ENCODE measurements at places on chromosomes 12 and 14.

GRCh38 chr12:90808568-90808967 lies 146.4 kb downstream of the CCER1 start:
- DNase-seq = no peak

DNA sequence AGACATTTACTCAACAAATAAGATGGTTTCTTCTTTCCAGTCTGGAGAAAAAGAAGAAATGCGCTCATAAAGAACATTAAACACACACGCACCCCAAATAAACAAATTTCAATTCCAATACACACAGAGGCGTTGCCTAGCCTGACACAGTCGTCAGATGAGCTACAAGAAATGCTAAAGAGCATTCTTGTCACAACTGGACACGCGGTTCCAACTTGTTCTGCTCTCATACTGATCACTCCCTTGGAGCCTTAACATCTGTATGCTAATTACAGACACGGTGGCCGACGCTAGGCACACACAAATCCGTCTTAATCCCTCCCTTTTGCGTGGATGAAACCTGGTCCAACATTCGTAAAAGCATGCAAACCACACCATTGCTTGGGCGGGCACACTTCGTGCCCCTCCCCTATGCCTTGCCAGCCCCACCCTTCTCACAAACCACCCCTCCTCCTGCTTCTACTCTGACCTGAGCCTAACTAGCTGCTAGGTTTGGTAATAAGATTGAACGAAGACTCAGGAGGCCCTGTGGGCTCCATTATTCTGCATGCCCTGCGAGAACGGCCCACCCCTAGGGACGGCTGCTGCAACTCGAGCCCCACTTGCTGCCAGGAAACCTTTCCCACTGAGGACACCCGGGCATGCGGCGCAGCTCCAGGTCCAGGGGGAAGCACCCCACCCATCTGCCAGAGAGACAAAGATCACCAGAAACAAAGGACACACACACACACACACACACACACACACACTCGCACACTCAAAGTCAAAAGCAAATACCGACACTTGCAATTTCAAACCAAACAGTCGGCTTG lies 1.2 kb downstream of the KCNK10 start:
- DNase-seq = no peak

DNA sequence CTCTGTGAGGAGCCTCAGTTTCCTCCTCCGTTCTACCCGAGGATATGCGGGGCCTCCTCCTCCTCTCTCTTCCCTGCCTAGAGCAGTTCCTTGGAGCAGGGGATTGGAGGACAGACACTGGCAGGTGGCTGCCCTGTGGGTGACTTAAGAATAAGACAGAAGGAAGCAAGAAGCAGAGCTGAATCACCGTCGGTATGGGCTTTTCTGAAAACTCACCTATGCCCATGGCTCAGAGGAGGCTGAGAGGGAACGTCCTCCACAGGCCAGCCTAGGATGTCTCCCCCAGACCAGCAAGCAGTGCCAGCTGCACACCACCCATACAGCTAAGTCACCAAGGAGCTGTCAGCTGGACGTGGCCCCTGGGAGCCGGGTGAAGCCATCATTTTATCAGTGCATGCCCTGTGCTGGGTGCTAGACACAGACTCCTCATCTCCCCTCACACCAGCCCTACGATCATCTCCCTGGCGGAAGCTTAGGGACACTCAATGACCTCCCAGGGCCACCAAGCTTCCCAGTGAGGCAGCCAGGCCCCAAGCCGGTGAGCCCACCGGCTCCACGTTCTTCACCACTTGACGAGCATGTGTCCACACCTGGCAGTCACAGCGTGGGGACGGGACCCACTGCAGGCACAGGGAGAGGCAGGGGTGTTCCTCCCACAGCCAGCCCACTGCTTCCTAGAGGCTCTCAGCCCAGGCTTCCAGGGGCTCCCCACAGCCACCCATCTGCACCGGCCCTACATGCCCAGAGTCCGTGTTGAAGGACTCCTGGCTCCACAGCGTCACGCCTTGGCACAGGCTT lies 21.4 kb downstream of the ITPK1 start:
- no peak for DNase-seq

DNA sequence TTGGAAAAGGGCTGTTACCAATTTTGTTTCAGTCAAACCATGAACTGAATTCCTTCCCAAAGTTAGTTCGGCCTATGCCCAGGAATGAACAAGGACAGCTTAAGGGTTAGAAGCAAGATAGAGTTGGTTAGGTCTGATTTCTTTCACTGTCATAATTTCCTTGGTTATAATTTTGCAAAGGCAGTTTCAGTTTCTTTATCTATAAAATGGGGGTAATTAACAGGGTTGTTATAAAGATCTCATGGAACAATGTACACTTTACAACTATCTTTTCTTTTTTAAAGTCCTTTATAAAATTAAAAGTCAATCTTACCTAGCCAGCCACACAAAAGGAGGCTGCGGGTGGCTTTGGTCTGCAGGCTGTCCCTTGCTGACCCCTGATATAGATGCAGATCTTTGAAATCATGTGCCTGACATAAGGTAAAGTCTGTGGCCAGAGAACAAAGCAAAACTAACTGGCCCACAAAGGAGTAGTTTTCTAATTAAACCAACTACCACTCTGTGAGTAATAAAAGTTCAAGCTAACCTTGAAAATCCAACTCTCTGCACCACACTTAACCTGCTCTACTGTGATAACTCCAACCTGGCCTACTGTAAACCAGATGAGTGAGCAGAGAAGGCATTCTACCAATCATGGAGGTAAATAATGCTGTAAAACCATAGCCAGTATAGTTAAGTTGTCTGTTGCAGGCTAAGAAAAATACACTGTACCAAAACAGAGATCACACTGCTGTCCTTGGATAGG lies 49.5 kb downstream of the SLC38A1 start:
- no peak for DNase-seq

DNA sequence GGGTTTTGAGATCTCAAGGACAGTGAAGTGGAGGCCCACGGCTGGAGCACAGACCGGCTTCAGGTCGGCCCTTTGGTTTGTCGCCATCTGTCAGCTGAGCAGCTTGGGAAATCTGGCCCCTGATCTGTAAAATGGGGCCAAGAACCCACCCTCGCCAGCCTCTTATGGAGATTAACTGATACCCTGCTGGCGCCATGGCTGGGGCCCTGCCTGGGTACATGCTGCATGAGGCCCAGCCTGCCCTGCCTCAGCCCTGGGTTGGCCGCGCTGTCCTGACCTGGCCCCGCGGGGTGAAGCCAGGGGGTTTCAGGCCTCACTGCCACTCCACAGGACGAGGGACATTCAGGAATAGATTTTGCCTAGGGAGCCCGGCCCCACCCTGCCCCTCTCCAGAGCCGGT lies 33.9 kb upstream of the MEG3 start:
- no peak for DNase-seq

GRCh38 chr14:79661752-79662151 lies 549.6 kb downstream of the DIO2 start:
- no peak for DNase-seq

DNA sequence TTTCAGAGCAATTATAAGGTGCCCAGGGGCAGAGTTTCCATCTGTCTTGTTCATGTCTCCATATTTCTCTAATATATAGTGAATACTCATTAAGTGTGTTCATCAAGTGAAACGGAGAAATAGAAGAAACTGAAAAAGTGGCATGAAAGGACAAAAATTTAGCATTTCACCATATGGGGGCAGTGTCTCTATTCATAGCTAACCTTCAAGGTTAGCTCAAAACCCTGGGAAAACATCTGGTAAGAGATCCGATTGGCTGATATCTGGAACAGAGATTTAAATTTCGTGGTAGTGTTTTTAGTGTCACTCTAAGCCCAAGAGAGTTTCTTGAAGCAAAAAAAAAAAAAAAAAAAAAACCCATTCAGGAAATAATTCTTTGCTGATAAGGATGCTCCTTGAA lies 367.5 kb downstream of the DAD1 start:
- no peak for DNase-seq
